Fibroblast of lung (primary cell): ENCODE measurements at places on chromosomes 16 and 17. TPM values are rescaled to one million over a fixed set of nuclear protein-coding genes. Genes with fewer than 3 reads are reported as not detected.

The CBFA2T3 gene
- under 0.01 TPM in 2 replicates for total RNA-seq

The LITAF gene
- 70.9 and 79.6 TPM in 2 replicates for total RNA-seq

The PRR35 gene
- total RNA-seq, result not detected in 2 replicates

The GCGR gene
- total RNA-seq, result not detected in 2 replicates

The LPO gene
- total RNA-seq, result not detected in 2 replicates

DNA sequence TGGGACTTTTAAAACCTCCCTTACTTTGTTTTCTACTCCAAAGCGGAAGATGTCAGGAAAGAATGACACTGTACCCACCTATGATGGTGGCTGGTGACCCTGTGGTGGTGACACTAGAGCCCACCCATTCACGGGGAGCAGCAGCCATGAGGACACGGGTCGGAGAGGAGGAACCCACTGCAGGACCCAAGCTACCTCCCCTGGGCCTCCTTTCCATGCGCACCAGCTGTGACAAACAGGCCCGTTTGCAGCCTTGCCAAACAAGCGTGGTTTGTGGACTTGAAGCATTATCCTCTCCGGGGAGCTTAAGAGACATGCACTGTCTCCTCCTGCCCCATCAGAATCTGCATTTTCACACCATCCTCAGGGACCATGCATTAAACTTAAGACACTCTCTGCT is 85.6 kb downstream of the ZFHX3 start:
- H3K4me1 ChIP-seq, result peaks cover 2% of the 10 kb centered on the region
- H3K36me3 ChIP-seq, result peaks cover 20% of the 10 kb centered on the region
- no peak overlapping the region for H3K27ac ChIP-seq
- no peak for DNase-seq
- no peaks in the 10 kb centered on the region for H3K27me3 ChIP-seq

- DNase-seq, result no peak
- H3K27me3 ChIP-seq, result no peaks in the 10 kb centered on the region
- no peaks in the 10 kb centered on the region for H3K36me3 ChIP-seq
- H3K27ac ChIP-seq, result no peak overlapping the region
- H3K4me1 ChIP-seq, result no peaks in the 10 kb centered on the region
Measured at GRCh38 chr17:27834571-27834970, 34.2 kb upstream of the NOS2 start.

GRCh38 chr16:19135896-19136438 is 22.2 kb downstream of the ITPRIPL2 start:
- H3K27me3 ChIP-seq, result no peaks in the 10 kb centered on the region
- H3K36me3 ChIP-seq, result no peaks in the 10 kb centered on the region
- peaks cover 27% of the 10 kb centered on the region for H3K4me1 ChIP-seq
- peak; percentile 51 for DNase-seq

DNA sequence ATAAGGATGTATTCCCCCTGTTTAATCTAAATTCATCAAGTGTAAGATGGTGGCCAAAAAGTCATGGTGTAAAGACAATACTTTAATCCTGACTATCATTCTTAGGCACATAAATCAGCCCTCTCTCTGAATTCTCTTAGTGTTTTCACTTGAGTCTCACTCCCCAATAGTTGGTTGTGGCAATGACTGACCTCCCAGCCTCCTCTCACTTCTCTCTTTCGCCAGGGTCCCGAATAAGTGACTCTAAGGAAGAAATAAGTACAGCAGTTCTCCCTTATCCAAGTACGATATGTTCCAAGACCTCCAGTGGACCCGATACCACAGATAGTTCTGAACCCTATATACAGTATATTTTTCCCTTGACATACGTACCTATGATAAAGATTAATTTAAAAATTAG is 335.3 kb downstream of the MAF start:
- H3K27ac ChIP-seq, result no peak overlapping the region
- no peaks in the 10 kb centered on the region for H3K4me1 ChIP-seq
- H3K36me3 ChIP-seq, result no peaks in the 10 kb centered on the region
- no peak overlapping the region for H3K4me3 ChIP-seq

DNA sequence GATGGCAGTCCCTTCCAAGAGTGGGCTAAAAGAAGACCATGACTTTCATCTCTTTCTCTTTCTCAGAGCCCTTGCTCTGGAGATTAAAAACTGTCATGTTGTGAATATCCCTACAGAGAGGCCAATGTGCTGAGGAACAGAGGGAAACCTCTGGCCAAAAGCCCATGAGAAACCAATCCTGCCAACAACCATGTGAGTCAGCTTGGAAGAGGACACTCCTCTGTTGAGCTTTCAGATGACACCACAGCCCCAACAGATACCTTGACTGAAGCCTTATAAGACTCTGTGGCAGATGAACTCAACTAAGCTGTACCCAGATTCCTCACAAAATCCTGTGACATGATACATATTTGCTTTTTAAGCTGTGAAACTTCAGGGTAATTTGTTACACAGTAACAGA is 19.6 kb downstream of the CPPED1 start:
- no peaks in the 10 kb centered on the region for H3K36me3 ChIP-seq
- no peak overlapping the region for H3K4me3 ChIP-seq
- peak; percentile 14 for DNase-seq
- H3K4me1 ChIP-seq, result no peaks in the 10 kb centered on the region
- H3K27ac ChIP-seq, result no peak overlapping the region
- H3K27me3 ChIP-seq, result no peaks in the 10 kb centered on the region

DNA sequence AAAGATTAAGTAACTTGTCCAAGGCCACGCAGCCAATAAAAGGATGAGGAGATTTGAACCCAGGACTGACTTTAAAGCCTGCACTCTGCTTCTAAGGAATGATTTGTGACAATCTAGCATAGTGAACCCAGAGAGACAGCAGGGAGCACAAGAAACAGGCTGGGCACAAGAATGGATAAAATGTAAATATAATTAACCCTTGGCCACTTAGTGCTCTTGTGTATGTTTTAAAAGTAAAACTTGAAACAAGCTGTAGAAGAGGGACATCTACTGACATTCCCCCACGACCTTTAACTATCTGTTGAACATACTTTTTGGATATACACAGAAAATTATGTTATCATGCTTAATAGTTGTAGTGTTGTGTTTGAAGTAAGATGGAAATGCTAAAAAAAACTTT is 141.9 kb upstream of the PMFBP1 start:
- H3K4me1 ChIP-seq, result no peaks in the 10 kb centered on the region
- H3K36me3 ChIP-seq, result no peaks in the 10 kb centered on the region
- H3K27ac ChIP-seq, result no peak overlapping the region
- no peak overlapping the region for H3K4me3 ChIP-seq
- DNase-seq, result no peak

DNA sequence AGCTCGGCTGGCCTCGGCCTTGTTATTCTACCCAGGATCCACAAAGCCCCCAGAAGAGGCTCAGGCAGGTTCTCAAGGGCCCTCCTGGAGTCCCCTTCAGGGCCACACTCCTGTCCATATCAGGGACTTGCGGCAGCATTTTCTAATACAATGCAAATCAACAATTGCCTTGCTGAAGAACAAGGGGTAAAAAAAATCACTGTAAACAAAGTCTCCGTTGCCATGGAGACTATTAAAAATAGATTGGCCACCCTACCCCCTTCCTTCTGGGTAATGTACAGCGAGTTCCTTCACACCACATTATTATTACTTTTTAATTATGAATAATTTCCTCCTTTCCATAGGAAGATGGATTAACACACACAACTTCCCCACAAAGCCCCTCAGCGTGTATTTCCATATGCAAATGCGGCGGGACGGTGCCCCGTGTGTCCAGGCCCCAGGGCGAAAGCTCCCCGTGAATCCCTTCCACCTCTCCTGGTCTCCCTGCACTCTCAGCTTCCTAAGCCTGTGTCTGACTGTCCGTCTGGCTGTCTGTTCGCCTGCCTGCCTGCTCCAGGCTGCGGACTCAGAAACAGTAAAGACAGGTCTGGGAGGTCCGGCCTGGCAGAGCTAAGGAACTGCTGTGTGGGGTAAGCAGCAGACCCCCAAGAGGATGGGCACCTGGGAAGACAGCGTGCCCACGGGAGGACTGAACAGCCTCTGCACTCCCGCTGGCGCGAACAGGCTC is 196.6 kb downstream of the RBFOX3 start:
- no peak overlapping the region for H3K27ac ChIP-seq
- no peaks in the 10 kb centered on the region for H3K27me3 ChIP-seq
- no peaks in the 10 kb centered on the region for H3K36me3 ChIP-seq
- no peaks in the 10 kb centered on the region for H3K4me1 ChIP-seq
- H3K4me3 ChIP-seq, result no peak overlapping the region

DNA sequence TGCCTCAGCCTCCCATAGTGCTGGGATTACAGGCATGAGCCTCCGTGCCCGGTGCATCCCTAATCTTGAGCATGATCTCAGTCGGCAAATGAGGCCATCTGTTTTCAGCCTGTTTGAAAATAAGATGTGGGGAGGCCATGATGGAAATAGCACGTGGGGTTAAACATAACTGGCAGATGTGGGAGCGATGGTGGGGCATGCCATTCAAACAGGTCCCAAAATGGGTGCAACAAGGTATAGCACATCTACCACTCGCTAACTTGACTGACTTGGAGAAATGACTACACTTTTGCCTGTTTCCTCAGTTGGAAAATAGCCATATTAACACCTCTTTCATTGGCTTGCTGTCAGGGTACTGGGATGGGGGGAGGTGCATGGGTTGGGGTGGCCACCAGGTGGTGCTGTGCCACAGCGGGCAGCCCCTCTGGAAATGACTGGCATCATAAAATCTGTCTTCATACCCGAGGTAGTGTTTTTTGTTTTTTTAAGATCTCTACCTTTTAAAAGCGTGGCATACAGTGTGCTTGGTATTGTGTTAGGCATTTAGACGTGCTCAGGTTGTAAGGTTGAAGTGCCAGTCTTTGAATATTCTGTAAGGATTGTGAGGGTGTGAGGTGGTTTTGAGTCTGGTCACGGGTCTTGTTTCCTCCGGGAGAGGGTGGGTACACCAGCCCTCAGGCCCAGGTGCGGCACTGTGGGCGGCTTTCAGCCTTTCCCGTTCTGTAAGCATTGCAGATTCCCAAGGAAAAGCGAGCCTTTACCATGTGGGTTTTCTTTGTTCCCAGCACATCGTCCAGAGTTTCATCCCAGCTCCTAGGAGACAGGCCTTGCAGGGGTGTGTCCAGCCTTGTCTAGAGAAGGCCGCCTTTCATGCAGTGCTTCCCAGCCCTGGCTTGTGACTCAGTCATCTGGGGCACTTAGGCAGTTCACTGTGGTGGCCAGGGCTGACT is 2.9 kb upstream of the TTYH2 start:
- H3K4me3 ChIP-seq, result no peak overlapping the region
- H3K4me1 ChIP-seq, result peaks cover 20% of the 10 kb centered on the region
- peaks cover 4% of the 10 kb centered on the region for H3K27me3 ChIP-seq
- DNase-seq, result peak; percentile 62
- H3K36me3 ChIP-seq, result peaks cover 6% of the 10 kb centered on the region

DNA sequence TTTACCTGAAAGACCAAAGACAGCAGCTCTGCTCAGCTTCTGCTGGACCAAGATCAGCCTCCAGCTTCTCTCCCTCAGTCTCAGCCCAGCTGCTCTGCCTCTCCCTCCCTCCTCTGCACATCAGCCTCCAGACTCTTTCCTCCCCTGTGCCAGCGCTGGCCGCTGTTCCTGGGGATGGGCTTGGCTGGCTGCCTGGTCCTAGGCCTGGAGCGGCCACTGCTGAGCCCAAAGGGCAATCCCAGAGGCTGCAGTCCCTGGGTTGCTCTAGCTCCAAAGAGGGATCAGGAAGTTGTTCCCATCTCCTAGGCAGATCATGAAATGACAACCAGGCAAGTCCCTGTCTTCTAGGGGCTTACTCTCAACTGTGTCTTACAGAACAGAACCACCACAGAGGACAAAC is 31.3 kb downstream of the DCUN1D3 start:
- H3K27me3 ChIP-seq, result no peaks in the 10 kb centered on the region
- no peaks in the 10 kb centered on the region for H3K36me3 ChIP-seq
- DNase-seq, result peak; percentile 69
- H3K27ac ChIP-seq, result no peak overlapping the region
- peaks cover 35% of the 10 kb centered on the region for H3K4me1 ChIP-seq

GRCh38 chr16:65579050-65579449 is 457.2 kb upstream of the CDH11 start:
- no peak overlapping the region for H3K27ac ChIP-seq
- no peaks in the 10 kb centered on the region for H3K4me1 ChIP-seq
- H3K36me3 ChIP-seq, result no peaks in the 10 kb centered on the region
- DNase-seq, result no peak

- H3K4me3 ChIP-seq, result no peak overlapping the region
- H3K27ac ChIP-seq, result no peak overlapping the region
- H3K27me3 ChIP-seq, result peaks cover 12% of the 10 kb centered on the region
- no peaks in the 10 kb centered on the region for H3K4me1 ChIP-seq
- no peaks in the 10 kb centered on the region for H3K36me3 ChIP-seq
Measured at GRCh38 chr17:19537111-19537510, 3.5 kb downstream of the SLC47A1 start.

GRCh38 chr17:78359321-78359996 is 418 bp downstream of the SOCS3 start:
- peak overlapping the region; percentile 98 for H3K27ac ChIP-seq
- peaks cover 10% of the 10 kb centered on the region for H3K4me1 ChIP-seq

- H3K27me3 ChIP-seq, result no peaks in the 10 kb centered on the region
- no peak overlapping the region for H3K27ac ChIP-seq
- no peaks in the 10 kb centered on the region for H3K4me1 ChIP-seq
- DNase-seq, result peak; percentile 54
- no peak overlapping the region for H3K4me3 ChIP-seq
Measured at GRCh38 chr17:42548070-42548837, 4.5 kb upstream of the HSD17B1 start.

GRCh38 chr17:65589321-65589720 is 27.9 kb upstream of the AXIN2 start:
- no peaks in the 10 kb centered on the region for H3K27me3 ChIP-seq
- no peak for DNase-seq
- H3K27ac ChIP-seq, result no peak overlapping the region
- H3K4me1 ChIP-seq, result no peaks in the 10 kb centered on the region
- H3K4me3 ChIP-seq, result no peak overlapping the region

DNA sequence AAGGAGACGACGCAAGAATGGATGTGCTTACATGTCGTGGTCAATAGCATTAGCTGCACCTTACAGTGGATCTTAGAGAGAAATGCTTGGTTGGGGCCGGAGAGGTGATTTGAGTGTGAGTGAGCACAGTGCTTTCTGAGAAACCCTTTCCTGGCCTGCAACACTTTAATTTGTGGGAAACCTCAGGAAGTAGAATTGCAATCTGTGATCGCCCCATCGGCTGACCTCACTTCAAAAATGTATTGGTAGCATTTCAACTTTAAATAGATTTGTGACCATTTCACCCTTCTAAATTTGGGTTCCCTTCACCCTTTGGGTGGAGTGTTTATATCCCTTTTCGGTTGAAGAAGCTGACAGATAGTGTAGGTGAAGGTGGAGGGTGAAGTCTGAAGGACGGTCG is 13.2 kb downstream of the PRKCB start:
- H3K27ac ChIP-seq, result no peak overlapping the region
- H3K36me3 ChIP-seq, result no peaks in the 10 kb centered on the region
- DNase-seq, result no peak
- H3K27me3 ChIP-seq, result no peaks in the 10 kb centered on the region
- H3K4me1 ChIP-seq, result no peaks in the 10 kb centered on the region
- no peak overlapping the region for H3K4me3 ChIP-seq

DNA sequence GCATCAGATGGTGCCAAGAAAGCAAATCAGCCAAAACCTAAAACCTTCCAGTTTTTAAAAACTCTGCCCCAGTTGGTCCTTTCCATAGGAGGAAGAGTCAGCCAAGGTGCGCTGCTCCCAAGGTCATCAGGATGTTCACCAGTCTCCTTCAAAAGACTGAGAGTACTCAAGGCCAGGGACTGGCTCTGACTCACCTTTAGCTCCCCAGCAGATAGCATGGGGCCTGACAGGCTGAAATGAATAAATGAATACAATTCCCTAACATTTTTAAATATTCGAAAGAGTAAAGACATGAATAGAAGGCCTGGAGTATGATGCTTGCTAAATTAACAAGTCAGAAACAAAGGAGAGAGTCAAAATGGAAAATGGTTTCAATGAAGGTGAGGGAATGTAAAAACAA is 19.2 kb downstream of the EFTUD2 start:
- peaks cover 17% of the 10 kb centered on the region for H3K36me3 ChIP-seq
- no peak overlapping the region for H3K4me3 ChIP-seq
- no peaks in the 10 kb centered on the region for H3K27me3 ChIP-seq
- no peak overlapping the region for H3K27ac ChIP-seq
